ENCODE measurements at places on chromosomes 4 and X. TPM values are rescaled to one million over a fixed set of nuclear protein-coding genes. Genes with fewer than 3 reads are reported as not detected.

The CTAG2 gene
- not detected for total RNA-seq

The POLN gene
- 2.4 TPM for total RNA-seq

The IL2RG gene
- not detected for total RNA-seq

The CT83 gene
- 1.1 TPM for total RNA-seq

The CT45A3 gene
- total RNA-seq: not detected

The ETDA gene
- total RNA-seq: not detected

The MAGEB18 gene
- total RNA-seq: not detected

The TMEM156 gene
- total RNA-seq: 11.5 TPM

The KIT gene
- total RNA-seq: not detected

The RHOXF2B gene
- total RNA-seq: not detected

The SPACA5 gene
- not detected for total RNA-seq

The PRRG3 gene
- not detected for total RNA-seq

The TAF7L gene
- 0.21 TPM for total RNA-seq

The CXCL13 gene
- not detected for total RNA-seq

The USP26 gene
- total RNA-seq: not detected

The ATP8A1 gene
- total RNA-seq: 1.2 TPM

The GATA1 gene
- not detected for total RNA-seq

The WNK3 gene
- total RNA-seq: 1.3 TPM

The PRDM5 gene
- 4.1 TPM for total RNA-seq

The CAPN6 gene
- 0.24 TPM for total RNA-seq

The ERCC6L gene
- 0.48 TPM for total RNA-seq

The RENBP gene
- 5.5 TPM for total RNA-seq

The MXRA5 gene
- 1.7 TPM for total RNA-seq

The ARX gene
- not detected for total RNA-seq

The TRMT44 gene
- total RNA-seq: 14.7 TPM

The HHIP gene
- total RNA-seq: 0.96 TPM

The CHRNA9 gene
- total RNA-seq: not detected

The MAGIX gene
- 3.0 TPM for total RNA-seq

The MAGEA2B gene
- total RNA-seq: not detected

The NCAPG gene
- 3.4 TPM for total RNA-seq

The NEK1 gene
- total RNA-seq: 5.1 TPM

The SATL1 gene
- total RNA-seq: not detected

The NUP62CL gene
- total RNA-seq: 3.1 TPM

The TMPRSS11F gene
- 0.85 TPM for total RNA-seq

The TKTL1 gene
- not detected for total RNA-seq

The PHKA1 gene
- 12.8 TPM for total RNA-seq

The IL15 gene
- total RNA-seq: 5.5 TPM

The CT45A1 gene
- total RNA-seq: not detected

The NOP14 gene
- 27.5 TPM for total RNA-seq
